Memory B cell (primary cell): ENCODE measurements at places on chromosomes 7 and 10.
A peak's percentile ranks its signal among the peaks of the same experiment; 100 is the strongest.

DNA sequence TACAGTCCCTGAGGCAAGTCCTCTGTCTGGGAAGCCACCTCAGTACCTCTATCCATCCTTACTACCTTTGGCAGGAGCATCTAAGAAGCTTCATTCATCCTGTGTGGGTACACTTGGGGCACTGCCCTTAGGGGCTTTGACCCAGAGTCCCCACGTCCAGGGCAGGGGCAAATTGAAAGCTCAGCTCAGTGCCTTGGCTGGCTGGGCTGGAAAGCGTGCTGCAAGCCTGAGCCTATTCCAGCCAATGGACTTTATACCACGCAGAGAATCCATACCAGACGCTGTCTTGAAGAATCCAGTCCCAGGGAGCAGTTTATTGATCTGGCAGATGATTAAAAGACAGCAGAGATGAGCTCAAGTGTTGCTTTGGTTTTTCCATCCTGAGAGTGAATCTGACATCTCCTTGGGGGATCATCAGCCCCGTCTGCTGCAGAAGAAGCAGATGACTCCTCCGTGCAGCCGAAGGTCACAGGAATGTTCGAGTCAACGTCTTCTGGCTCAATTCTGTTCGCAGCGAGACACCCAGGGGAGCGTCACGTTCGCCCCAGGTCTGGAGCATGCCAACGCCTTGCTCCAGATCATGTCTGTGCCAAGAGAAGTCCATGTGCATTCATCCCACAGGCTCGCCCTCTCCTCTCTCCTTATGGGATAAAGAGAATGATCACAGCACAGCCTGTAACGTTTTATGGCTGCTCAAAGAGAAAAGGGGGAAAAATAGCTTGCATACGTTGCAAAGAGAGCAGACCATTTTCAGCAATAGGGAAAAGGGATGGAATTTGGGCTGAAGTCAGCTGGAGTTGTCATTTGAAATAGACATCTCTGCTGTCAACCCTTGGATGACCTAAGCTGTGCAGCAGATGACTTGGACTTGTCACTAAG lies 35.8 kb upstream of the LYZL1 start:
- no peak for DNase-seq

DNA sequence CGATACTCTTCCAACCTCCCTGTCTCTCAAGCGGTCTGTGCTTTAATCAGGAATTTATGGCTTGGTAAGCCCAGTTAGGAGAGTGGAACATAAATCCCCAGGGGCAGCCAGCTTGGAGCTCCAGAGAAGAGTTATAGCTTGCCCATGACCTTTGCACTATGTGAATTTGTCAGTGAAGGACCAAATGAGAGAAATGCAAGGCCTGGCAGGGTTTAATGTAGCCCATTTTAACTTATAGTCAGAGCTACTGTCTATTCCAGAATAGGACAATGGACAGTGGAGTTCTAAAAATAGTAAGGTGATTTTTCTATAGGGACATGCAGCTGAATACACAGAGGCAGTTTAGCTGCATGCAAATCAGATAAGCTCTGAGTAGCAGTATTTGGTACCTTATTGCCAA lies 142.6 kb upstream of the CAV2 start:
- DNase-seq: no peak

GRCh38 chr10:47278152-47278473 lies 21.9 kb upstream of the GDF10 start:
- no peak for DNase-seq

GRCh38 chr7:7112868-7113267 lies 69.5 kb upstream of the C1GALT1 start:
- DNase-seq: no peak

DNA sequence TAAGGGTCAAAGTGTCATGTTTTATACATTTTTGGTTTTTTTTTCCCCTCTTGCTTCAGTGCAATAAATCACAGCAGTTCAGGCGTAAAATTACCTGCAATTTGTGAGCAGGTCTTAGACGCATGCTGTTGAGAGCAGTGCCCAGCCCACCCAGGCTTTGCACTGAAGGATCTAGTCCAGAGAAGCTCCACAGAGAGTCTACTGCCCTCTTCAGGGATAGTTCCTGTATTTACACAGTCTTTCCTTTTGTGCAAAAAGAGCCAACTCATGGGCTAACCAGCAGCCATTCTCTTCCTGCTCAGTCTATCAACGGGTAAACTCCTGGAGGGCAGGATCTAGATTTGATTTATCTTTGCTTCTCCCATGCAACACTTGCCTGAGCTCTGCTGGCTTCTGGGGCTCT lies 82.2 kb upstream of the NAMPT start:
- no peak for DNase-seq

- DNase-seq: no peak
Measured at GRCh38 chr7:139870380-139870779, 41.3 kb downstream of the TBXAS1 start.

- DNase-seq: no peak
Measured at GRCh38 chr10:25786161-25786560, 147.9 kb upstream of the MYO3A start.

GRCh38 chr10:131816941-131817700 lies 83.7 kb upstream of the PPP2R2D start:
- DNase-seq: no peak

DNA sequence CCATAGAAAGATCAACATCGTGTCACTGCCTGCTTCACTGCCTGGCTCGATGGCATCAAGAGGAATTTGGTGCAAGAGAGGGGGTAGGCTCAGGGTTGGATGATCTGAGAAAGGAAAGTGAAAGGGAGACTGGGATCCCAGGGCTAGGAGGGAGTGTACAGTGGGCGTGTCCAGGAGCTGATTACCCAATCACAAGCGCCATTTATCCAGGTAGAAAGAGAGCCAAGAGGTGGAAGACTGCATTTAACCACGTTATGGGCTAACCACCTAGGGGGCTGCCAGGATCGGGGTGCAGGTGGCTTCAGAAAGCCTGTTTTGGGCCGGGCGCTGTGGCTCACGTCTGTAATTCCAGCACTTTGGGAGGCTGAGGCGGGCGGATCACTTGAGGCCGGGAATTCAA lies 10.3 kb downstream of the PODXL start:
- DNase-seq: no peak

DNA sequence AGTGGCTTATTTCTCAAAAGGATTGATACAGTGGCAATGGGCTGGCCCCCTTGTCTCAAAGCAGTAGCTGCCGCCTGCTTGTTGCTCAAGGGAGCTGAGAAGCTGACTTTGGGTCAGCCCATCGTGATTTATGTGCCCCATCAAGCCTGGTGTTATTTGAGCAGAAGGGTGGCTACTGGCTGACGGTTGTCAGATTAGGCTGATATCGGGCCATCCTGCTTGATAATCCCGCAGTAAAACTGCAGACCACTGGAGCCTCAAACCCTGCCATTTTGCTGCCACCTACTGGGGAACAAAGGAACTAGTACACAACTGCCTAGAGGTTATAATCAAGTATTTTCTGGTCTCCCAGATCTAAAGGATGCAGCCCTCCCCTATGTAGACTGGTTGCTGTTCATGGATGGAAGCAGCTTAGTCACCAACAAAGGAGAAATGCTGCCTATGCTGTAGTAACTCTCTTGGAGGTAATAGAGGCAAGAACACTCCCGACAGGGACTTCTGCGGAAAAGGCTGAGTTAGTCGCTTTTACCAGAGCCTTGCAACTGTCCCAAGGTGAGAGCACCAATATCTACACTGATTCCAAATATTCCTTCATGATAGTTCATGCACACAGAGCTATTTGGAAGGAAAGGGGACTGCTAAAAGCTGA lies 65.9 kb upstream of the ZNF92 start:
- peak; percentile 52 for DNase-seq

DNA sequence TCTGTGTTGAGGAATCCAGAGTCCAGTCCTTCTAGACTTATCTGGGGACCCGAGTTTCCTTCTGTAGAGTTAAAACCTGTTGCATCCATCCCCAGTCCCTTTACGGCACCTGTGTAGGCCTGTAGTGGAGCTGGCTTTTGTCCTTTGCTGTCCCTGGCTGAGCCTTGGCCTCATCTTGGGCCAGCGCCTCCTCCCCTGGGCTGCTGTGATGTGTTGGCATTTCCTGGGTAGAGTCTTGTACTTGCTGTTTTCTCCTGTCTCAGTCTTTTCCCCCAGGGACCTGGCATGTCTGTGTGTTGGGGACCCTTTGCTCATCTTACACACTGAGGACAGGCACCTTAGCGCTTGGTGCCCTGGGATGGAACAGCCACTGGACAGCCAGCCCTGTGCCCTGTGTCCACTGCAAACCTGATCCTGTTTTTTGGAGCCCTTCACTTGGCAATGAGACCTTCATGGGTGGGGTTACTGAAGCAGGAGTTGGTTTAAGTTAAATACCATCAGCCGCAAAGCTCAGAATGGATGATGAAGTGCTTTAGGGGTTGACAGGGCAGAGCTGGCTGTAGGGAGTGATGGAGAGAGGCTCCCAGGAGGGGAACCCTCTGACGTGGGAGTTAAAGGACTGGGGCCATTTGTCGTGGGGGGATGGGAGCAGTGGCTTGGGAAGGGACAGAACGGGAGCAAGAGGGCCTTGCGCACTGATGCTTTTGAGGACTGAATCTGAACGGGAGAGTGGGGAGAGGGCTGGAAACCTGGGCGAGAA lies 50.9 kb downstream of the CUX1 start:
- DNase-seq: no peak

DNA sequence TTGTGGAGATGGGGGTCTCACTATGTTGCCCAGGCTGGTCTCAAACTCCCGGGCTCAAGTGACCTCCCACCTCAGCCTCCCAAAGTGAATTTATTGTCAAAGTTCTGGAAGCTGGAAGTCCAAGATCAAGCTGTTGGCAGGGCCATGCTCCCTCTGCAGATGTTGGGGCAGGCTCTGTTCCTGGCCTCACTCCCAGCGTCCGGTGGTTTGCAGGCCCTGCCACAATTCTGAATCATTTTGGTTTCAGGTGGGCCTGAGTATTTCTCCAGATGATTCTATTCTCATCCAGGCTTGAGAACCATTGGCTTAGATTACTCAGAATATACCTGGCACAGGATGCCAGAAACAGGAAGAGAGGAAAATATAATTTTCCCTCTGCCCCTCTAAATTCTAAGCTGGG lies 737.4 kb downstream of the TNS3 start:
- no peak for DNase-seq

DNA sequence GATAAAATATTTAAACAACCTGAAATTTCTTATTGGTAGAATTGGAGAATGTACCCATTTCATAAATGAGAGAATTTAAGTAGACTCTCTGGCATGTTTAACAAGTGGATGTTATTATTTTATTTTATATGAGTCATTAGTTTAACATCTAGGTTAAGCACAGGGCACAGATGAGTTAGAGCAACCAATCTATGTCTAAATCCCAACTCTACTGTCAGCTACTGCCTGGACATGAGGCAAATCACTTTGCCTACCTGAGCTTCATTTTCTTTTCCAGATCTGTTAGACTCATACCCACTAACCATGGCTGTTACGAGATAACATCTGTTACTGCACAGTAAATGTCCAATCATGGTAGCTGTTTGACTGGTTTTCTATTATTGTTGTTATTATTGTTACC lies 251.1 kb downstream of the INHBA start:
- DNase-seq: no peak

- no peak for DNase-seq
Measured at GRCh38 chr10:30940256-30940655, 91.4 kb downstream of the ZNF438 start.

GRCh38 chr7:80681272-80681885 lies 42.9 kb downstream of the CD36 start:
- no peak for DNase-seq

- no peak for DNase-seq
Measured at GRCh38 chr10:63256009-63256773, 123.1 kb downstream of the NRBF2 start.

DNA sequence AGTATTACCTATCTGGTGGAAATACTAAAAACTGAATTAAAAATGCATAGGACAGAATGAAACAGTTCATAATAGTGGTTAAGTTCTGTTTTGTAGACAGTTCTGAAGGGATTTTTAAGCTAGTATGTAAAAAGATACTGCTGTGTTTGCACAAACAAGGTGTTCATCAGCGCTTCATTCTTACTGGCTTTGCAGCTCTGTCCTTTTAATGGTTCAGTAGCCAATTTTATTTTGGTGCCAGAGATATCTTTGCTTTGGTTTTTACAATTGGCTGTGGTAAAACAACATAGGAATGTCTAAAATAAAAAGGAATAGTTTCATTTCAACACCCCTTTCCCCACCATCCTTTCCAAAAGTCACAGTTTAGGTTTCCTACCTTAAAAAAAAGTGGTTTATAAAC lies 33.0 kb downstream of the STAM start:
- no peak for DNase-seq

DNA sequence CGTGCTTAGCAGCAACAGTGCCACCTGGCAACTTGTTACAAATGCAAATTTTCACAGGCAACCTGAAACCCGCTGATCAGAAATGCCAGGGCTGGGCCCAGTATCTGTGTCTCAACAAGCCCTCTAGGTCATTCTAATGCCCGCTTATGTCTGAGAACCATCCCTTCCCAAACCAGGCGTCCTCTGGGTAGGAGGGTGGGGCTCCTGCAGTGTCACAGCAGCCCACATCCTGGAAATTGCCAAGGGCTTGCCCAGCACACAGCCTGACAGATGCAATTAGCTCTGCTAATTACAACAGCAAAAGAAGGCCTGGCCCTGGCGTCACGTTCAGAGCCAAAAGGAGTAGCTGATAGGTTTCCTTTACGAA lies 15.9 kb downstream of the ITPRIP start:
- DNase-seq: no peak

DNA sequence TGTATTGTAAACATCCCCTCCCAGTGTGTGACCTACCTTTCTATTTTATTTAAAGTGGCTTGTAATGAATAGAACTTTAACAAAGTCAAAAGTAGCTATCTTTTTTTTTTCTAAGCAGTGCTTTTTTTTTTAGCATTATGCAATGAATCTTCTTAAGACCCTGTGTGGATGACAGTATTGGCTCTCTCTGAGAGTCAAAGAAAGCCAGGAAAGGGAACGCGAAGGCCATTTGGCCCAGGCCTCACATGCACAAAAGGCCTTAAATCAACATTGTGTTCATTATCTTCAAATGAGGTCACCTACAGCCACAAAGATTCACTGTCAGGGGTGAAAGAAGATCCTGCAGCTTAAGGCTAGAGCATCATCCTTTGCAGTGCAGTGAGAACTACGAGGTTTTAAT lies 721.5 kb downstream of the GRID1 start:
- no peak for DNase-seq

- no peak for DNase-seq
Measured at GRCh38 chr7:39709029-39709428, 85.7 kb downstream of the RALA start.

DNA sequence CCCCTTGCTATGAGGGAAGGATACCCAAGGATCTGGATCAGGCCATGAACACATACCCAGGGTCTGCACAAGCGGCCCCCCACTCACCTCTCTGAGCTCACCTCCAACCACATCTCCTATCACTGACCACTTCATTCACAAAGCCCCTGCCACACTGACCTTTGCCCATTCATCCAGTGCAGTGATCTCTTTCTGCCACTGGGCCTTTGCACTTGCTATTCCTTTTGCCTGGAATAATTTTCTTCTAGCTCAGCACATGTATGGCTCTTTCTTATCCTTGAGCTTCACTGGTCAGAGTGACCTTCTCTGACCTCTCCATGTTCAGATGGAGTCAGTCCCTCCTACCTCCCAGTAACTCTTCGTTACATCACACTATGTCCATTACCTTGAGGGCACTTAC lies 48.3 kb downstream of the ADRA2A start:
- DNase-seq: no peak
